MM.1S (cell line): ENCODE measurements at places on chromosomes 12 and 14.

DNA sequence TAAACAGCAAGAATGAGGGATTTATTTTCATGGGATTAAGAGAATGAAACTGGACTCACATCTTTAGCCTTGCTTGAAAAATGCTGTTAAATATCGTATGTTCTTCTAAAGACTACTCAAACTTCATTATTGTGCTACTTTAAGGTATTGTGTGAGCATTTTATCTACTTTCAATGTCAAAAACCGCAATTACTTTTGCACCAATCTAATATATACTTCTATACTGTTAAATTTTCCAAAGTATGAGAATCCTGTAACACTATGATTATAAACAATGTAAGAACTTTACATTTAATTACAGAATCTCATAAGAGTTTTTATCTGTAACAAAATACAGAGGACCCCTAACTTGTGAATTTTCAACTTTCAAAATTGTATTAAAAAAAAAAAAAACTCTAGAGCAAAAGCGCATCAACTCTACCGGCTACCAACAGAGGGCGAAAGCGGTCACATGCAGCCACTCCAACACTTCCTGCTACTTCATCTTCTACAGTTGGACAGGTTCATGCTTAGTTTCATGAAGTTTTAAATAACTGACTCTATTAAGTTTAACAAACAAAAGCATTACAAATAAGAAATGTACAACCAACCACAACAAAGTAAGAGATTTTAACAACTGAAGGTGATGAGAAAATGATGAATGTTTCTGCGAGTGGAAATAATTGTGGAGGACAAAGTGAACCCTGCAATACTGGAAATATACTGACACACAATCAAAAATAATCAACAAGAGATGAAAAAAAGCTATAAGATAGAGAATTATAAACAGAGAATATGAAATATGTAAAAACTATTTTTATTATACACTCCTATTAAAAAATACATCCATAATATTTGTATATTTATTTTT, 210.9 kb downstream of the MED13L start:
- no peaks in the 10 kb centered on the region for H3K4me1 ChIP-seq
- no peak overlapping the region for H3K27ac ChIP-seq
- no peaks in the 10 kb centered on the region for H3K36me3 ChIP-seq
- peak; percentile 36 for DNase-seq
- no peak overlapping the region for H3K4me3 ChIP-seq

GRCh38 chr14:102238131-102238530, 66.8 kb downstream of the MOK start:
- H3K27me3 ChIP-seq: no peaks in the 10 kb centered on the region
- no peaks in the 10 kb centered on the region for H3K4me1 ChIP-seq
- H3K4me3 ChIP-seq: no peak overlapping the region
- DNase-seq: no peak
- no peaks in the 10 kb centered on the region for H3K36me3 ChIP-seq

GRCh38 chr12:49689237-49689636, 18.0 kb downstream of the FMNL3 start:
- peaks cover 17% of the 10 kb centered on the region for H3K4me1 ChIP-seq

GRCh38 chr12:104615048-104615561, 158.4 kb downstream of the CHST11 start:
- DNase-seq: no peak
- no peaks in the 10 kb centered on the region for H3K27me3 ChIP-seq
- no peak overlapping the region for H3K4me3 ChIP-seq
- H3K4me1 ChIP-seq: no peaks in the 10 kb centered on the region
- H3K27ac ChIP-seq: no peak overlapping the region
- no peaks in the 10 kb centered on the region for H3K36me3 ChIP-seq

DNA sequence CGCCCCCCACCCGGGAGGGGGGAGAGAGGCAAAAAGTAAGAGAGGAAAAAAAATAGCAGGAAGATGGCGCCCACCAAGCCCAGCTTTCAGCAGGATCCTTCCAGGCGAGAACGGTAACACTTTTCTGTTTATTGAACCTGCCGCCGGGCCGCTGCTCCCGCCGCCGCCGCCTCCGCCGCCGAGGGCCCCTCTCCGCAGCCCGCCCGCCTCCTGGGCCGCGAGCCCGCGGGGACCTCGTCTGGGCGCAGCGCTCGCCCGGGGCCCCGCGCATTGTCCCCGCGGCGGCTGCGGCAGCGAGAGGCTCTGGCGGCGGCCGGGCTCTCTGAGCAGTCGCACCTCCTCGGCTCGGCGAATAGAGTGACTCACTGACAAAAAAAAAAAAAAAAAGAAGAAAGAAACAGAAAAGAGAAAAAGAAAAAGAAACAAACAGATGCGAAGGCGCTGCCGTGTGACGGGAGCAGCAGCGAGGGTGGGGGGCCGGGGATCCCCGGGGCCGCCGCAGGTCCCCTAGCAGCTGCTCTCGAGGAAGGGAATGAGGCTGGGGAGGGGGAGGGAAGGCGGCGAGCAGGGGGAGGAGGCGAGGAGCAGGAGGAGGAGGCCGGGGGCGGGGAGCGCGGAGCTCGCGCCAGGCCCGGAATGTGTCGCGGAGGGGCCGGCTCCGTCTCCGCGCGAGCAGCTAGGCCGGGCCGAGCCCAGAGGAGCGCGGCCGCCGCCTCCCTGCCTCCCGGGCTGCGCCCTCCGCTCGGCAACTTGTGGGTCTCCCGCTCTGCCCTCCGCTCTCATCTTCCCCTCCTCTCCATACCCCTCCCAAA, 781 bp downstream of the NPAS3 start:
- no peaks in the 10 kb centered on the region for H3K4me1 ChIP-seq
- no peak overlapping the region for H3K4me3 ChIP-seq
- no peak overlapping the region for H3K27ac ChIP-seq
- DNase-seq: no peak

GRCh38 chr14:79451601-79452000, 759.7 kb downstream of the DIO2 start:
- H3K27ac ChIP-seq: no peak overlapping the region
- H3K36me3 ChIP-seq: no peaks in the 10 kb centered on the region
- no peak for DNase-seq
- no peak overlapping the region for H3K4me3 ChIP-seq
- H3K27me3 ChIP-seq: no peaks in the 10 kb centered on the region

- DNase-seq: no peak
- no peaks in the 10 kb centered on the region for H3K4me1 ChIP-seq
- no peak overlapping the region for H3K27ac ChIP-seq
- H3K27me3 ChIP-seq: no peaks in the 10 kb centered on the region
- H3K36me3 ChIP-seq: no peaks in the 10 kb centered on the region
Measured at GRCh38 chr14:67413806-67414769, 2.1 kb upstream of the PLEK2 start.

- no peak overlapping the region for H3K27ac ChIP-seq
- H3K36me3 ChIP-seq: no peaks in the 10 kb centered on the region
- H3K4me3 ChIP-seq: no peak overlapping the region
- H3K4me1 ChIP-seq: no peaks in the 10 kb centered on the region
Measured at GRCh38 chr12:112514926-112515642, 96.3 kb downstream of the PTPN11 start.

- no peak overlapping the region for H3K4me3 ChIP-seq
- no peaks in the 10 kb centered on the region for H3K27me3 ChIP-seq
- peak overlapping the region; percentile 83; the same call in 1 of the 2 replicates for H3K27ac ChIP-seq
Measured at GRCh38 chr12:6974180-6974579, 3.5 kb downstream of the EMG1 start.

DNA sequence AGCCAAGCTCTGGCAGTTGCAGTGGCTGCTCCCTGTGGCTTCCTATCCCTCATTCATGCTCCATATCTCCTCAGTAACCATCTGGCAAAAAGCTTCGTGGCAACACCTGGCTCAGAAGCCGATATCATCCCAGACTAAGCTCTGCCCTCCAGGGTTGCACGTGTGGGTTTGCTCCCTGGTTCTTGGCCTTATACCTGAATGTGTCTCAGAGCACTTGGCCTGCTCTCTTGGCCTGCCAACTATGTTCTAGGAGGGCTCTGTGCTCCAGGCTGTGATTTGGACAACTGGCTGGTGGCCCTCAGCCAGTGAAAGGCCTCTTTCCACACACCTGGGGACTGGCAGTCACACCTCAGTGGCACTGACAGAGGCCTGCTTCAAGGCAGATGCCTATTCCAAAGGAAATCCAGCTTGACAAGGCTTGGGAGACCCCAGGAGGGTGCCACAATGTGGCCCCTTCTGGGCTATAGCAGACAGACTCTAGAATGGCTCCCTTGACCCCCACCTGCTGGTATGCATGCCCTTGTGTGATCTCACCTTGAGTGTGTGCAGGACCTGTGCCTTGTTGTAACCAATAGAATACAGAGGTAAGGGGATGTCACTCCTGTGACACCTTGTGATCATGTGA, 10.5 kb downstream of the PLD4 start:
- H3K27me3 ChIP-seq: peaks cover 39% of the 10 kb centered on the region
- H3K36me3 ChIP-seq: no peaks in the 10 kb centered on the region
- no peak for DNase-seq
- no peak overlapping the region for H3K27ac ChIP-seq

DNA sequence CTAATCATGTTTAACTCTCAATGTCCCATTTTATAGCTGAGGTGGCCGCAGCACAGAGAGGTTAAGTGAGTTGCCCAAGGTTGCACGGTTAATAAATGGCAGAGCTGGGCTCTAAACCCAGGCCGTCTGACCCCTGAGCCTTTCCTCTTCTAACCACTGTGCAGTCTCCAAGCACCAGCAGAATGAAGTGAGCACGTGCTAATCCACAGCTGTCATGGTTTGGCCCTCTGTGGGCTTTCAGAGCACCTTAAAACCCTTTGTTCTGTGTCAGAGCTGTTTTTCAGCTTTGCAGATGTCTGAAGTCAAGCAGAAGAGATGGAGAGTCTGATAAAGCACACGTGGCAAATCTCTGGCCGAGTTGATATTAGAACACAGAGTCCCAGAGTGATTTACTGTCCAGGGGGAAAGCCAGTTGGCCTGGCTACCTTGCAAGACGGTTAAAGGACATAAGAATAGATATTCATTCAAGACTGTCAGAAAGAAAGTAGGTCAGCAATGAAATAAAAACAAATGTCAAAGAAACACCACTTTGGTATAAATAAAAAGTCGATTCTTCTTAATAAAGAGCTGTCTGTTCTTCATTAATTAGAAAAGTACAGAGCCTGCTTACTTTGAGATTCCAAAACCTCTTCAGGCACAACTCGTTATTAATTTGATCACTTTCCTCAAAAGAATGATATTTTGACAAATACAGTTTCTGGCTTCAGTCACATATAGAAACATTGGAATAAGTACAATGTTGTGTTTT, 107.3 kb downstream of the CRADD start:
- no peak for DNase-seq
- no peaks in the 10 kb centered on the region for H3K27me3 ChIP-seq
- H3K4me1 ChIP-seq: 0 out of 2 replicates have a peak, but pooled peaks cover 2% of the 10 kb centered on the region
- H3K36me3 ChIP-seq: no peaks in the 10 kb centered on the region
- no peak overlapping the region for H3K27ac ChIP-seq
- no peak overlapping the region for H3K4me3 ChIP-seq

DNA sequence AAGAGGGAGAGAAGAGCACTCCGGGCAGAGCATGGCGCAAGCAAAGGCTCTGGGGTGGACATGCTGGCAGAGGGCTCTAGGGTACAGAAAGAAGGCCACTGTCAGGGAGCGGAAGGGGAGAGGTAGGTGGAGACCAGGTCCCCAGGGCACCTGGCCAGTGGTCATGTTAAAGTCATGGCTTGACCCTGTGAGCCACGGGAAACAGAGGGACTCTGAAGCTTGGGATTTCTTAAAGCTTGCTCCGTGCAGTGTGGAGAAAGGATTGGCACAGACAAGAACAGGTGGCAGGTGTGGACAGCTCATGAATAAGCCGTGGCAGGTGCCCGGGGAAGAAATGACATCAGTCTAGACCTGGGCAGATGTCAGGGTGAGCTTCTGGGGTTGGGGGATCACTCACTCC, 413.8 kb downstream of the BCL11B start:
- no peak overlapping the region for H3K4me3 ChIP-seq
- H3K4me1 ChIP-seq: no peaks in the 10 kb centered on the region
- DNase-seq: no peak
- H3K36me3 ChIP-seq: no peaks in the 10 kb centered on the region
- H3K27ac ChIP-seq: no peak overlapping the region

DNA sequence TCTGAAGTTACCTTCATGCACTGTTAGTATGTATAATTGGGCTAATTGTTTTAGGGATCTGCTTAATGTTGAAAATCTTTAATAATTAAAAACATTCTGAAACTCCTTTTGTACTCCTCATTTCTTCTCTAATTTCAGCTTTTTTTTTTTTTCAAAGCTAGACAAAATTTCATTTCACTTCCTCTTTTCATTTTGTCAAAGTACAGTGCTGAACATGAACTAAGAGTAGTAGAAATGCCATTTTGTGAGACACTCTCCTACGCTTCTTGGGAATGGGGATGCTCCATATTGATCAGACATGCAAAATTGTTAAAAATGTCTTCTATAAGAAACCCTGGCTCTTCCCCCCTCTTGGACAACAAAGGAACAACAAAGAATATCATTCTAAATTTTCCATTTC, 1.7 kb downstream of the ABCD2 start:
- DNase-seq: peak; percentile 36
- H3K4me3 ChIP-seq: peak overlapping the region; percentile 87
- no peaks in the 10 kb centered on the region for H3K27me3 ChIP-seq

GRCh38 chr14:53847881-53848280, 108.7 kb downstream of the BMP4 start:
- H3K4me1 ChIP-seq: no peaks in the 10 kb centered on the region
- no peak overlapping the region for H3K4me3 ChIP-seq
- no peaks in the 10 kb centered on the region for H3K27me3 ChIP-seq
- DNase-seq: no peak

- H3K4me1 ChIP-seq: peaks cover 19% of the 10 kb centered on the region
- DNase-seq: peak; percentile 45
- no peaks in the 10 kb centered on the region for H3K36me3 ChIP-seq
- H3K4me3 ChIP-seq: peak overlapping the region; percentile 91
- H3K27ac ChIP-seq: peak overlapping the region; percentile 100
- no peaks in the 10 kb centered on the region for H3K27me3 ChIP-seq
Measured at GRCh38 chr12:124915239-124916236, 1.1 kb upstream of the UBC start.

- peak overlapping the region; percentile 77 for H3K4me3 ChIP-seq
- peaks cover 8% of the 10 kb centered on the region; the same call in 1 of the 2 replicates for H3K4me1 ChIP-seq
- peak; percentile 31 for DNase-seq
- H3K27ac ChIP-seq: peak overlapping the region; percentile 31; the same call in 1 of the 2 replicates
- no peaks in the 10 kb centered on the region; the same call in 1 of the 2 replicates for H3K36me3 ChIP-seq
Measured at GRCh38 chr12:68746572-68747180, 700 bp downstream of the SLC35E3 start.

GRCh38 chr14:48382961-48383360, 707.6 kb upstream of the MDGA2 start:
- no peaks in the 10 kb centered on the region for H3K27me3 ChIP-seq
- no peaks in the 10 kb centered on the region for H3K4me1 ChIP-seq
- H3K27ac ChIP-seq: no peak overlapping the region
- no peak overlapping the region for H3K4me3 ChIP-seq

- no peaks in the 10 kb centered on the region for H3K4me1 ChIP-seq
- H3K27ac ChIP-seq: no peak overlapping the region
- H3K4me3 ChIP-seq: no peak overlapping the region
Measured at GRCh38 chr12:96361074-96361473, 39.2 kb downstream of the CDK17 start.
